ENCODE measurements at places on chromosomes 3 and 15. TPM values are rescaled to one million over a fixed set of nuclear protein-coding genes. Genes with fewer than 3 reads are reported as not detected.

DNA sequence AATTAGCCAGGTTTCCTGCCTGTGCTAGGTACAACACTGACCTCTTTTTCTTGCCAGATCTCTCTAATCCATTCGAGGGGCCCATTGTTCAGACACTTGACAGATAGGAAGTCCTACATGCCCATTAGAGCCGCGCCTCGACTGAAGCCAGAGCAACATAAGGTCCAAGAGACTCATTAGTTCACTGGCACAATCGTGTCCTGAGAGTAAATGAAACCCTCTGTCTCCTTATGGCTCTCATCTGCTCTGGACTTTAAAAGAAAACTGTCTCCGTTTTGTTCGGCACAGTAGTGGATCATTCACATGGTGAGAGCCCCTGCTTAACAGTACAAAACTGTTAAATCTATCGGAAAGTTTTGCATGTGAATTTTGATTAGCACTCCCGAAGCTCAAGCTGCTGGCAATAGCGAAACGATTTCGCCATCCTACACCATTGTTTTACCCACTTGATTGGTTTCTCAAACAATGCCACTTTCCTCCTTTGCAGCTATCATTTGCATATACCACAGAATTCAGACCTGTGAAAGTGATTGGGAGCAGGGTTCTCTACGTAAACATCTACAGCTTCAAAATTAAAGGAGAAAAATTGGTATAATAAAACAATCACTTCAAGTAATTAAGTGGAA lies 19.0 kb upstream of the C15orf61 start:
- no peak overlapping the region for H3K4me3 ChIP-seq
- H3K36me3 ChIP-seq = no peaks in the 10 kb centered on the region
- no peak overlapping the region for H3K27ac ChIP-seq
- H3K27me3 ChIP-seq = no peaks in the 10 kb centered on the region
- H3K4me1 ChIP-seq = no peaks in the 10 kb centered on the region
- no peak for DNase-seq

- DNase-seq = no peak
- no peaks in the 10 kb centered on the region for H3K36me3 ChIP-seq
- H3K27ac ChIP-seq = no peak overlapping the region
- no peaks in the 10 kb centered on the region for H3K27me3 ChIP-seq
- H3K4me1 ChIP-seq = no peaks in the 10 kb centered on the region
Measured at GRCh38 chr3:187031934-187032333, 101.6 kb downstream of the ST6GAL1 start.

GRCh38 chr3:171822431-171823106 lies 12.3 kb upstream of the PLD1 start:
- DNase-seq = no peak
- no peak overlapping the region for H3K4me3 ChIP-seq
- peaks cover 3% of the 10 kb centered on the region for H3K4me1 ChIP-seq
- H3K27me3 ChIP-seq = no peaks in the 10 kb centered on the region

GRCh38 chr3:117549716-117550115 lies 840.1 kb downstream of the TUSC7 start:
- H3K4me3 ChIP-seq = no peak overlapping the region

- H3K36me3 ChIP-seq = no peaks in the 10 kb centered on the region
- H3K27ac ChIP-seq = no peak overlapping the region
- H3K4me3 ChIP-seq = no peak overlapping the region
Measured at GRCh38 chr15:74988007-74988800, 7.2 kb upstream of the SCAMP5 start.

GRCh38 chr15:91228890-91229289 lies 128.8 kb downstream of the SV2B start:
- no peaks in the 10 kb centered on the region for H3K27me3 ChIP-seq
- no peak for DNase-seq
- H3K27ac ChIP-seq = no peak overlapping the region
- 0 out of 2 replicates have a peak, but pooled peaks cover 3% of the 10 kb centered on the region for H3K4me1 ChIP-seq
- H3K4me3 ChIP-seq = no peak overlapping the region

Gene CD96
- total RNA-seq = not detected

Gene HTR3E
- total RNA-seq = not detected

Gene GNB4
- 29.2 TPM for total RNA-seq

Gene ZNF502
- total RNA-seq = 3.5 TPM

Gene LIPC
- total RNA-seq = not detected

Gene SMCO1
- not detected for total RNA-seq

Gene RRP9
- 55.6 TPM for total RNA-seq

Gene ADAMTS17
- 1.9 TPM for total RNA-seq

Gene APOD
- not detected for total RNA-seq

Gene HESX1
- 9.0 TPM for total RNA-seq
